ENCODE measurements at places on chromosomes 16 and 17.

DNA sequence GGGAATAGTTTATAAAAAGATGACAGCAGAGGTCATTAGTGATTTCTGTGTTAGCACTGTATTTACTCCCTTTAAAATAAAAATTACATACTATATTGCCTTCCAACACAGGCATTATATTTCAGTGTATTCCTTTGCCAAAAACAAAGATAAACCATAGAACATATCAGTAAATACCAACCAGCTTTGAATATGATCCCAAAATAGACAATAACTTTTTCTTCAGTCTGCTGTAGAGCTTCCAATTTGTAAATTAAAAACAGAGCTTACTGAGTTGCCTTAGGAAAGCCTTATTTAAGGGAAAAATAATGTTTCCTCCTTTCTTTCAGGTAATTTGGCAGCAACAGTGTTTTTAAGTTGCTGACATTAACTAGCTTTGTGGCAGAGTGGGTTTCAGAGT is 352.1 kb upstream of the TBX2 start:
- no peak for DNase-seq

DNA sequence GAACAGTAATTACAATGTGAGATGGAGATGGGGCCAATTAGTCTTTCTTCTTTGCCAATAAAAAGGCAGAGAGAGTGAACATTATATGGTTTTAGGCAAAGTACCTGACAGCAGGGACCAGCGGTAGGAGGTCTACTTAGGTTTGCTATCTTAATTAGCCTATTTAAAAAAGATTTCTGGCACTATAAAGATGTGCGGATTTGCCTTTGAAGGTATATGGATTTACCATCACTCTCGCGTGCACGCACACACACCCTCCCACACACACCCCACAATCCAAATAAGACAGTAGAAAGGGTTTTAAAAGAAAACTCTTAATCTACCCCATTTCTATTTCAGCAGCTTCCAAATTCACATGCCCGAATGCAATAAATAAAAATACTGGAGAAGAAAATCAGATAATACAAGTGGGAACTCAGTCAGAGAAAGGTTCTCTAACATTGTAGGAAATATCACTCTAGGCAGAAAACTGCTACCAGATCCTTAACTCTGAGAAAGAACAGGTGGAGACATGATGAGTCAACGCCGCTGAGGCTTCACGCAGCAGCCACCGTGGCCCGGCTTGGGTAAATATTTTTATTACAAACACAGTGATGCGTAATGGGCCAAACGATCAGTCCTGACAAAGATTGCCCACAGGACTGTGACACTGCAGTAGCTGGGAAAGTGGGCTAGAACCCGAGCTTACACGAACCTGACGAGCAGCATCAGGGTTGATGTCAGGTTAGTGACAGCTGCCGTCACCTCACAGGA is 66.6 kb upstream of the AXIN2 start:
- DNase-seq: no peak

DNA sequence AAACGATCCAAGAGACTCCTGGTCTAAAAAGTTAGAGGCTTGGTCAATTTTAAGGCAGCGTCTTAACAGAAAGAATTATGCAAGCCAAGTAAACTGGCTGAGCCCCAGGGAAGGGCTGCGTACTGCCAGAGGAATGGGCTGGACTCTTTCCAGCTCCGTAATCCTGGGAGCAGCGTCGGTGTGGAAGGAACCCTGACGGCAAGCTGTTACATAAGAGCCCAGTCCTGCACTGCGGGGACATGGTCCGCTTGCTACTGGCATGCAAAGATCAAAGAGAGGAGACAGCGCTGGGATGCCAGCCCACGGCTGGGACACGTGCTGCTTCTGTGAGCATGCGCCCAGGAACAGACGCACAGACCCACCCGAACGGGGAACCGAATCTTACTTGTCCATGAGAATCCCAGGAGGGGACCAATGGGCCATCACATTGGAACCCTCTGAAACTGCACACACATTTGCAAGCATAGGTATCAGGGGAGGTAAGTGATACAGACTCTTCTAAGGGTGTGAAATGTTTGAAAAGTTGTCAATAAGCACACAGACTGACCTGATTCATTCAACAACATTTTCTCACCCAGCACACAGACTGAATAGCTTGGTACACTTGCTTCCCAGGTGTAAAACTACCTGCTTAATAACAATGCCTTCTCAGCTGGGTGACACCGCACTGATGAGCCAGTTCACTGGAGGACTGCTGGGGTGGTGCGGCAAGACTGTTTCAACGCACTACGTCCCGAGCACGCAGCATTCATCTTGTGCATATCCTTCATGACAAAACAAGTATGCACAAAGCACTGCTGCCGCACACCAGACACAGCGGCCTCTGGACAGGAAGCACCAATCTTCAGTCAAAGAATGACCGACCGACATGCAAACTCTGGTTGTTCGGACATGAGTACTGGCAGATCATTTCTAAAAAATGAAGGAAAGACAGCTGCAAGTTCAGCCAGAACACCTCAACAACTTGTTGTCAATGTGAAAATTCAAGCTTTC is 94.9 kb downstream of the ANKRD11 start:
- DNase-seq: no peak

- peak; percentile 33 for DNase-seq
Observed at GRCh38 chr17:4004517-4005295, 40.5 kb upstream of the ATP2A3 start.

DNA sequence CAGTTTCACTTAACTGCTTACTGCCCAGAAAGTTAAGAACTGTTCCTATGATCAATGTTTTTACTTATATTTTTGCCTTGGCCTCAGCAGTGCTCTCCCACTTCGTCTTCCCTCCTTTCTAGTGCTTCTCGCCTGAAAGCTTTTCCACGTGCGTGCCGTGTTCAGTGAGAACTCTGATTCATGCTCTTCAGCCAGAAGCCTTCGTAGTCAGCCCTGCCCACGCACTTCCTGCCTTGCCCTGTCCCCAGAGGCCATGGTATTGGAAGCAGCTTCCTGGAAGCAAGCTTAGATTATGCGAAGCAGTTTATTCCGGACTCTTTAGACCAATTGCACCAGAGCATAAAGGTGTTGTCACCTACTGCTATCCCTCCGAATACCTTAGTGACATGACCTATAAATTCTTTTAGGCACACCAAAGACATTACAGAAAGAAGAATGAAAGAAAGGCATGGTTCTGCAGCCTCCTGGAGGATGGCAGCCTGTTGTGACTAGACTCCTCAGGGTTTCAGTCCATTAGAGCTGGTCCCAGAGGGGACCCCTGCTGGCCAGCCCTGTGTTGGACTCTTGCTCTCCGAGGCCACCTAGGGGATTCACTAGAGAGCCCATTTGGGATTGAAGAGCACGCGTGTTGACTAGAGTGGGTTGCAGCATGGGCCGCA is 105.2 kb downstream of the RPTOR start:
- peak; percentile 40 for DNase-seq

DNA sequence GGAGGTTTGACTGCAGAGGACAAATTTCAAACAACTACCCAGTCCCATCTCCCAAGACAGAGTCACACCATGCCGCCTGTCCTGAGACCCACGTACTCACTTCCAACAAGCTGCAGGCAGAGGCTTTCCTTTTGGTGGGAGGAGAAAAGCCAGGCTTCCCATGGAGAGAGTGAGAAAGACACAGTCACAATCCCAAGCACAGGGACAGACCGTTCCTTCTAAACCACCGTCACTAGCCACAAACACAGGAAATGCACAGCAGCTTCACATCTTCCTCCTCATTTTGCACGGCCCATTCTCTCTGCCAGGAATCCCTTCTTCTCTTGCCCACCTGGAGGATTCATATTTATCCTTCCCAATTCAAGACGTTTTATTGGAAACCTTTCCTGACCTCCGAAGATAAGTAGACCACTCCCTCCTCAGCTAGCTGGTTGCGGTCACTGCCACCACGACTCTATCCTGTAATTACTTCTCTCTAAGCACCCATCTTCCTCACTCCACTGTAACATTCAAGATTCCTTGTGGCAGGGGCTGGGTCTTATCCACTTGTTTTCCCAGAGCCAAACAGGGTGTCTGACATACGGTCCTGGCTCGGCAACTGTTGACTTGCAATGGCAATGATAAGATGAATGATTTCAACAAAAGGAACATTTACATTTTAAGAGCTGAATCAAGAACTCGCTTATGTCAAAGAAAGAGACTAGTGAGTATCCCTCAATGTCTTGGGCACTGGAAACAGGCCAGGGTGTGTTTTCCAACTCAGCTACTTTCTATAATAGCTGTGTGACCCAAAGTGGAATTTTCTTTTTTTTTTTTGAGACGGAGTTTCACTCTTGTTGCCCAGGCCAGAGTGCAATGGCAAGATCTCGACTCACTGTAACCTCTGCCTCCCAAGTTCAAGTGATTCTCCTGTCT is 87.6 kb downstream of the XYLT1 start:
- DNase-seq: no peak

DNA sequence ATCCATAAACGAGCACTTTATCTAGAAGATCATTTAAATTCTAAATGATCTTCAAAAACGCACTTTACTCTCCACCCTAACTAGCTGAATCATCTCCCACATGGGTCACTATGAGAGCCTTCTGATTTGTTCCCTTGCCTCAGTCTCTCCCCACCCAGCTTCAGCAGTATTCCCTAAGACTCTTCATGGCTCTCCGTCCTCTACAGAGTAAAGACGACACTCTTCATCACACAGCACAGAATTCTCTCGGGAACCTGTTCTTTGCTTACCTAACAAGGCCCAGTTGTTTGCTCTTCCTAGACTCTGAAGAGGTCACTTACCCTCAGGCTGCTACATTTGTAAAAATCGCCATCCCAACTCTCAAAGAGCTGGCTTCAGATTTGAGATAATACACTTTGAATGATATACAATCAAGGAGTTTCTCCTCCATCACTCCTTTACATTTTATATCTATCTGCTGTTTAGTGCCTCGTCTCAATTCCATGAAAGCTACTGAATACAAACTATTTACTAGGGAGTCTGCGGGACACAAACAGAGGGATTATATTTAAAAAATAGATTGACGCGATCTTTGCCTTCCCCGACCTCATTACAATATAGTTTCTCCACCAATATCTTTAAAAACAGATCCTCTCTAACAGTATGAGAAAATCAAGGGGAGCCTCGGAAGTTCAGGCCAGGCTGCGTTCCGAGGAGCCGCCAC is 511 bp upstream of the LIG3 start:
- no peak for DNase-seq

DNA sequence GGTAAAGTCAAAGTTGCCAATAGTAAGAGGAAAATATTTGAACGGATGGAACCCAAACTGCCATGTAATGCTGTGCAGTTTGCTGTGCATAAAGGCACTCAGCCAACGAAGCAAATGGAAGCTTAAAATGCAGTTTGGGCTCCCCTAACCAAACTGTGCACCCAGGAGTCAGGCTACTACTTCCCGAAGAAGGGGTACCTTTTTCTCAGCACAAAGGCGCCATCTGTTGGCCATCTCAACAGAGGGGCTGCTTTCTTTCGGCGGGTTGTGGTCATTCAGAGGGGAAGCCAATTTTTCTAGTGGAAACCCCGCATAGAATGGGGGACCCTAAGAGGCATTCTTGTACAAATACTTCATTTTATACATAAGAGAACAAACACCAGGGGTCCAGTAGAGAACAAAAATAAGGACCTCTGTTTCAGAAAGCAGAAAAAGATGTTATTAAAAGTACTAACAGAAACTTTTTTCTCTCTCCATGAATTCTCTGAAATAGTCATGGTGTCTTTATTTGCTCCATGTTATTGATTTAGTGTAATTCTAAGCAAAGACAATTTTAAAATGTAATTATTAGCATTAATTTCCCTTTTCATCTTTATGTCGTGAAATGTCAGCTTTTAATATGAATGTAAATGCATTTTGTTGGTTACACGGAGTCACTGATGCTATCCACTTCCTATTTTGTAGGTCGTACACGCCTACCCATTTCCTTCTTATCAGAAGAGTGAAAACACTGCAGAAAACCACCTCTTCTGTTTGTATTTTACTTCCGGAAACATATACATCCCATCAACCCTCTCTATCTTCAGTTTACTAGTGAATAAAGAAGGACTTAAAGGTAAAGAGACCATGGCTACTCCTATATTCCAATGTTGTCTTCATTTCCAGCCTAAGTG is 453.3 kb downstream of the KCNJ2 start:
- no peak for DNase-seq

- DNase-seq: no peak
Observed at GRCh38 chr17:50046667-50047066, 9.2 kb upstream of the ITGA3 start.

DNA sequence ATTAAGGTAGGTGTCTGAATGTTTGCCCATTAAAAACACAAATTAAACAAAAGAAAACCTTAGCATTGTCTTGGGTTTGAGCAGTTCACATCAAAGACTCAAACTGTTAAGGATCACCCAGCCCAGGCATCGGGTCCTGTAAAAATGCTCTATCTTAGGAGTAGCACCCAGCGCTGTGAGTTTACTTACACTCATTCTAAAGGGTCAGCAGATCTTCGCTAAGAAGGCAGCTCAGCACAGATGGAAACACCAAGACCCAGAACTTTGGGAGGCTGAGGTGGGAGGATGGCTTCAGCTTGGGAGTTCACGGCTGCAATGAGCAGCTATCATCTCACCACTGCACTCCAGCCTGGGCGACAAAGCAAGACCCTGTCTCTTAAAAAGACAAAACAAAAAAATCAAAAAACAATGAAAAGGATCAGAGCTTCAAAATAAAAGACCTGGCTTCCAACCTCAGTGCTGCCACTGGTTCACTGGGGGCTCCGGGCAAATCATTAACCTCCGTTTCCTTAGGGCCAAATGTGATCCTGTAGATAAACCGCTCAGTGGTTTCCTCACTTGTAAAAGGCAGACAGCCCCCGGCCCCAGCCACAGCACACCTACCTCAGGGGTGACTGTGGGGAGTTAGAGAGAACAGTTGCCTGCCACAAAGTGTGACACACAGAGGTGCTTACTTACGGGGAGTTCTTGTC is 11.1 kb downstream of the COG1 start:
- no peak for DNase-seq

GRCh38 chr17:44898768-44899073 is 524 bp downstream of the EFTUD2 start:
- no peak for DNase-seq

GRCh38 chr16:25886598-25886997 is 194.8 kb downstream of the HS3ST4 start:
- no peak for DNase-seq

DNA sequence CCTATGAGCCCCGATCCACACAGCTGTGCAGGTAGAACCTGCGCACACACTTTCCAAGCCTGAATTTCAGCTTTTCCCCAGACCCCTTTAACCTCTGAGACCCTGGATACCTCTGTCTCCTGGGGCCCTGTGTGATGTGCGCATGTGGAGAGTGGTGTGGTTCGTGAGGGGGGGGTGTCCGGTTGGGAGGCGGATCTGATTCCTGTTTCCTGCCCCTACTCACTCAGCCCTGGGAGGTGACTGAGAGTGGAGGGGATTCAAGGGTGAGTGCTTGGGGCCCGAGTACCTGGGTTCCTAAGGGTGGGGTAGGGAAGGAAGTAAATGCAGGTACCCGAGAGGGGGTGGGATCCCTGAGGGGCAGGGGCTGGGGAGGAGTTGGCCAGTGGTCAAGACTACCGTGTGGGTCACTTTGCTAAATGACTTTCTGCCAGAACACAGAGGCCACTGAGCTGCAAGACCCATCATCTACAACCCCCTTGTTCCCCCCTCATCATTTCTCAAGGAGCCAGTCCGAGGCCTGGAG is 621 bp downstream of the ARHGEF15 start:
- no peak for DNase-seq

- DNase-seq: no peak
Observed at GRCh38 chr16:7313170-7313569, 19.5 kb upstream of the RBFOX1 start.
